ENCODE measurements at places on chromosomes 3 and 15.

GRCh38 chr3:49465270-49466034 is 4.6 kb upstream of the DAG1 start:
- no peak for DNase-seq

DNA sequence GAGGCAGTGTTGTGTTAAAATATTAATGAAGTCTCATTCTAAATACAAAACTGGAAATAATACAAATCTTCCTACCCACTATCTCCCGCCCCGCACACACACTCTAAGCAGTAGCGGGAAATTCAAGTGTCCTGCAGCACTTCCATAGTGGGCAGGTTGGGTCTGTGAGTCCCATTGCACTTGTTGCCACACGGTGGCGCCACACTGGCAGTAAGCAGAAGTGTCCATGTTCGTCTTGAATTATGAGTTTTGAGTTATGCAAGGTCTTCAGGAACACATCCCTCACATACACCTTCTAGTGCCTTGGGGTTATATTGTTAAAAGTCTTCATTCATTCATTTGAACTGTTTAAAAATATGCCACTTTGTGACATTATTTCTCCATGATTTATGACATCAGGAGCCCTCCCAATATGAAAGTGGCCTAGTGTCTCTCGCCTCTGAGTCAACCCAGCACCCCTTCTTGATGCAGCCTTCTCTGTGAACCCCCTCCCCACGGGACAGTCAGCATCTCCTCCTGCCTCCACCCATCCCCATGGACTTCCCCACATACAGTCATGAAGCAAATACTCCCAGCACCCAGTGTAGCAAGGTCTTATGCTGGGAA is 17.6 kb upstream of the CCDC174 start:
- no peak for DNase-seq

DNA sequence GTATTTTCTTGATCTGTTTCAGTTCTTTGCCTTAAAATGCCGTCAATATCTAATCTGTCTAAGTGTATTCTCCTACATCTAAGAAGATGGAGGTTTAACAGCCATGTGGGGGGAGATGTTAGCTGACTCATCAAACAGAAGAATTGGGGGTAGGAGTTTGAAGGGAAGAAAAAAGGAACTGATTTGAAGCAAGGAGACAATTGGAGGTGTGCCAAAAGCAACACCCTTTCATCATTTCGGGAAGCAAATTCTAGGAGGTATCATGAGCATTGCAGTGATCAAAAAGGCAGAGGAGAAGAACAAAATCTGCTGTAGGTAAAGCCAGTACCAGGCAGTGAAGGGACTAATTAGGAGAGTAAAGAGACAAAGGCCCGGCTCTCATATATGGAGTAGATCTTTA is 337.3 kb upstream of the TBC1D5 start:
- DNase-seq, result no peak

GRCh38 chr3:38095669-38096483 is 41.1 kb downstream of the ACAA1 start:
- no peak for DNase-seq
